ENCODE measurements at places on chromosomes 6 and 20. TPM values are rescaled to one million over a fixed set of nuclear protein-coding genes. Genes with fewer than 3 reads are reported as not detected.
A peak's percentile ranks its signal among the peaks of the same experiment; 100 is the strongest.

DNA sequence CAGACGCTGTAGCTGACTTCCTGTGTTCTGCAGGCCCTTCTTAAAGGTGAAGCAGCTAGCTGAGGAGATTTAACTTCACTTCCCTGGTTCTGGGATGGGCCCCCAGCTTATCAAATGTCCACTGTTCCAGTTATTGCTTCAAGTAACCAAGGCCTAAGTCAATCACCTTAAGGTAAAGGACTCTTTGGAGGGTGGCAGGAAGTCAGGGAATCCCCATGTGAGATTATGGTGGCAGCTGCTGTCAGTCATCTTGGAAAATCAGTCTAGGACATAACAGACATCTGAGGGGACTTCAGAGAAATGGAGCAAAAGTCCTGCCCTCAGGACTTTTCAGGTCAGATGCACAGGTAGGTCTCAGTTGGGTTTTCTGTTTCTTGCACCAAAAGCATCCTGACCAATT, 3.8 kb downstream of the ELOVL5 start:
- H3K36me3 ChIP-seq = peaks cover 5% of the 10 kb centered on the region
- peaks cover 15% of the 10 kb centered on the region for H3K4me1 ChIP-seq
- no peak overlapping the region for H3K27ac ChIP-seq

The GRIK2 gene
- polyA plus RNA-seq = not detected

DNA sequence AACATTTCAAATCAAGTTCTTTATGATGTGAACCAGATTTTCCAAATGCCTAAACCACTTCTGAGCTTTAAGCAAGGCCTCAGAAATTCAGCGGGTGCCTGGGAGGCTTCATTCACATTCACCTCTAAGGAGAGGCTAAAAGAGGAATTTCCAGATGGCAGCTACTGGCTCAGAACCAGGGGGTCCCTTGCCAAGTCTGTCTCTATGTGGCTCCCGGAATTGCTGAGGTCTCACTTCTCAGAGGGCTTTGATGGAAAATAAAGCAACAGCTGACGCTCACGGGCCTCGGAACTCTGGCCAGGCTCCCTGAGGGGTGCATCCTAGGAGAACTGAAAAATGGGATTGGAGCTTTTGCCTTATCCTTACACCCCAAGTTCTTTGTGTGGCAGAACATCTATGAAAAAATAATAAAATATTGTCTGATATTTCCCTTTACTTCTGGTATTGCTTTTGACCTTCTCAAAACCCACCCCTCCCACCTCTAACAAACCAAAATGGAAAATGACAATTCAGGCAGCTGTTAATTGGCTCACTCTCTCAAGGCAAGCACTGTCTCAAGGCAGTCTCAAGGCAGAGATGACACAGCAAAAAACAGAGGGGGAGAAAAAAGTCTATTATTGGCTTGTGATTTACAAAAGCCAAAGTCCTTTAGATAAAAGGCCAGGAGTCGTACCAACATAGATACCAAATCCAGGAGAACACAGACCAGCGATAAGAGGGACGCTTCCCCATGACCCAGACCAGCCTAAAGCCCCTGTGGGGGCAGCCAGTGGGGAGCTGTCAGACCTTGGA, 21.8 kb upstream of the LRRN4 start:
- no peaks in the 10 kb centered on the region for H3K36me3 ChIP-seq
- H3K27ac ChIP-seq = no peak overlapping the region
- H3K4me1 ChIP-seq = no peaks in the 10 kb centered on the region
- H3K27me3 ChIP-seq = no peaks in the 10 kb centered on the region
- no peak for DNase-seq

The RAB44 gene
- polyA plus RNA-seq = 17.1 TPM

The KCNK5 gene
- polyA plus RNA-seq = 0.04 TPM

GRCh38 chr6:109795994-109796555, 105.0 kb downstream of the FIG4 start:
- H3K27ac ChIP-seq = no peak overlapping the region
- H3K4me3 ChIP-seq = no peak overlapping the region
- no peaks in the 10 kb centered on the region for H3K27me3 ChIP-seq
- H3K36me3 ChIP-seq = peaks cover 91% of the 10 kb centered on the region

The WFDC12 gene
- not detected for polyA plus RNA-seq

DNA sequence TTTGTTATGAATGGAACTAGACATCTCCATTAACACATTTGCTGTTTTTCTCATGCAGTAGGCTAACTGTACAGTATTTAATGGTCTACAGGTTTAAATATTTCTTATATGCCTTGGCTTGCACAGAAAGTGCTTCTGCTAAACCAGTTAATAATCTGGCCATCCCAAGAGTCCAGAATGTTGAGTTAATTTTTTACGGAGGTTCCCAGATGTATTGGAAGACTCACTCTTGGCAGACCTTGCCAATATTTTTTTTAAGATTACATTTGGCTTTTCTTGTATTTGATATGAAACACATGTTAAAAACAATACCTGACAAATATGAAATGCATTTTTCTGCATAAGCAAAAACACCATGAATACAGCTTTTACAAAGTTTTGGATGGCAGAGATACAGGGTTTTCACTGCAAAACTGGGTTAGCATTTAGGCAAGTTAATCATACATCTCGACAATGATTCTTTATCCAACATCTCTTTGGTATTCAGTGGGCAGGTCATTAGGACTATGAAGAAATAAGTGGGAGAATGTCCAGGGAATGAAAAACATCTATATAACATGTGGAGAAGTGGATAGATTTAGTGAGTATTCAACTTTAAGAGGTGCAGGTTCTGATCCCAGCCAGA, 94.0 kb downstream of the SGK1 start:
- H3K4me1 ChIP-seq = peaks cover 9% of the 10 kb centered on the region
- no peak for DNase-seq
- H3K36me3 ChIP-seq = no peaks in the 10 kb centered on the region

DNA sequence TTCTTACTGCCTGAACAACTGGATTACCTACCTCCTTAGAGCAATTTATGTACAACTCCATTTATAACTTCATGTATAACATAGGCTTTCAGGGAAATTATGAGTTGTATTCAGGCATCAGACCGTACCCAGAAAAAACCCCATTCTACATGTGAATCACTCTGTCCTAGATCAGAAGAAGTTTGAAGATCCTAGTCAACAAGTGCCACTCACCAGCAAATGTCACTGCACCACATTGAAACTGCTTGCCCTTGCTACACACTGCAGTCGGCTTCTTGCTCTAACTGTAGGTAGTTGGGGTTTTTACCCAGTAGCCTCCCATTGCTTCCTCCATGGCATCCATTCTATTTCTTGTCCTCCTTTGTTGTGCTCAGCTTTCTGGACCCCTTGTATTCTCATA, 132.4 kb downstream of the DNAH8 start:
- H3K36me3 ChIP-seq = no peaks in the 10 kb centered on the region
- H3K27ac ChIP-seq = no peak overlapping the region
- no peak for DNase-seq
- H3K4me1 ChIP-seq = no peaks in the 10 kb centered on the region
- H3K4me3 ChIP-seq = no peak overlapping the region
- H3K27me3 ChIP-seq = peaks cover 4% of the 10 kb centered on the region

The CDH26 gene
- 1.2 TPM for polyA plus RNA-seq

DNA sequence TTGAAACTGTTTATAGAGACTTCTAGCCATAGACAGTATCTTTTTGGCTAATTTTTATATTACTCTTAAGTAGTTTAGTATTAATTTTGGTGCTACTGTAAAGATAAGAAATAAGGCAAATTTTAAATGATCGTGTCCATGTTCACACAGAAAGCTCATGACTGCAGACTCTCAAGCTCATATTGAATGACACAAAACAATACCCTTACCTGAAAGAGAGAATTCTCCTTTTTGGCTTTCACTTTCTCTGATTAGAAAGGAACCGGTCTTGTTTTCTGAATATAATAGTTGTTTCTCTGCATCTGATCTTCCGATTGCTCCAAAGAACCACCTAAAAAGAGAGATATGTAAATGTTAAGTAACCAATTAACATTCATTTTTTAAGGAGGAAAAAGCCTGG, 57.0 kb downstream of the FRK start:
- DNase-seq = no peak
- H3K4me3 ChIP-seq = no peak overlapping the region
- no peaks in the 10 kb centered on the region for H3K27me3 ChIP-seq
- no peak overlapping the region for H3K27ac ChIP-seq

- no peak overlapping the region for H3K4me3 ChIP-seq
- H3K36me3 ChIP-seq = no peaks in the 10 kb centered on the region
- H3K27me3 ChIP-seq = no peaks in the 10 kb centered on the region
Measured at GRCh38 chr6:104632588-104632987, 227.1 kb downstream of the HACE1 start.

DNA sequence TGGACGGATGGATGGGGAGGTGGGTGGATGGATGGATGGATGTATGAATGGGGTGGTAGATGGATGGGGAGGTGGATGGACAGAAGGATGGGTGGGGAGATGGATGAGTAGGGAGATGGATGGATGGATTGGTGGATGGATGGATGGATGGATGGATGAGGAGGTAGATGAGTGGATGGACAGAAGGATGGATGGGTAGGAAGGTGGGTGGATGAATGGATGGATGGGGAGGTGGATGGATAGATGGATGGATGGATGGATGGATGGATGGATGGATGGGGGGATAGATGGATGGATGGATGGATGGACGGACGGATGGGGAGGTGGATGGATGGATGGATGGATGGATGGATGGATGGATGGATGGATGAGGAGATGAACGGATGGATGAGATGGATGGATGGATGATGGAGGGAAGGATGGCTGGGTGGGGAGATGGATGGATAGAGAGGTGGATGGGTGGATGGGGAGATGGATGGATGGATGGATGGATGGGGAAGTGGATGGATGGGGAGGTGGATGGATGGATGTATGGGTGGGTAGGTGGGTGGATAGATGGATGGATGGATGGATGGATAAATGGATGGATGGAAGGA, 7.2 kb downstream of the EEF1A2 start:
- no peak for DNase-seq
- H3K4me1 ChIP-seq = peaks cover 4% of the 10 kb centered on the region
- no peak overlapping the region for H3K4me3 ChIP-seq
- no peaks in the 10 kb centered on the region for H3K36me3 ChIP-seq
- H3K27ac ChIP-seq = no peak overlapping the region

DNA sequence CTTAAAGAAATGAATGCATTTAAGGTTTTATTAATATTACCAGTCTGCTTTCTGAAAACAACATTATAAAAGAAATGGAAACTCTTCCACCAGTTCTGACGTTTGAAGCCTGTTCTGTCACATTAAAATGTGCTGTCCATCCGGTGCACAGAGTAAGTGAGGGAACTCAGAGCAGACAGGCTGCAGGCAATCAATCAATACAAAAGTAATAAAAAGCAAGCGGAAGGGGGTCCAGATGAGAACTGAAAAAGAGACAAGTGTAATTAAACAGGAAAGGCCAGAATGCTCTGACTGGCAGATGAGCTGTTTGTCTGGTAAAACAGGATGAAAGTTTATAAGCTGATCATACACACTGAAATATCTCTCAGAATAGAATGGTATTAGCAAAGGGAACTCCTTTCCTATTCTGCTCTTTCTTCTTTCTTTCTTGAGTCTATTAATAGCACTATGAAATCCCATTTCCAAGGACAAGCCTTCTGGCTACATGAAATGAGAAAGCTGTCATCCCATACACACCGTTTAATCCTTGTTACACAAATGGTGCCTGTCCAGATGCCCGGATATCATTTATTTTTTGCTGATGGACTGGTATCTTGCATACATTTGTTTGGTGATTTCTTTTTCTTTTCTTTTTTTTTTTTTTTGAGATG, 94.3 kb downstream of the RAMACL start:
- no peak overlapping the region for H3K27ac ChIP-seq
- H3K27me3 ChIP-seq = no peaks in the 10 kb centered on the region
- no peaks in the 10 kb centered on the region for H3K36me3 ChIP-seq
- H3K4me1 ChIP-seq = peaks cover 6% of the 10 kb centered on the region

GRCh38 chr6:44940367-44940766, 387.8 kb upstream of the RUNX2 start:
- H3K27ac ChIP-seq = no peak overlapping the region
- no peak for DNase-seq
- no peaks in the 10 kb centered on the region for H3K36me3 ChIP-seq

DNA sequence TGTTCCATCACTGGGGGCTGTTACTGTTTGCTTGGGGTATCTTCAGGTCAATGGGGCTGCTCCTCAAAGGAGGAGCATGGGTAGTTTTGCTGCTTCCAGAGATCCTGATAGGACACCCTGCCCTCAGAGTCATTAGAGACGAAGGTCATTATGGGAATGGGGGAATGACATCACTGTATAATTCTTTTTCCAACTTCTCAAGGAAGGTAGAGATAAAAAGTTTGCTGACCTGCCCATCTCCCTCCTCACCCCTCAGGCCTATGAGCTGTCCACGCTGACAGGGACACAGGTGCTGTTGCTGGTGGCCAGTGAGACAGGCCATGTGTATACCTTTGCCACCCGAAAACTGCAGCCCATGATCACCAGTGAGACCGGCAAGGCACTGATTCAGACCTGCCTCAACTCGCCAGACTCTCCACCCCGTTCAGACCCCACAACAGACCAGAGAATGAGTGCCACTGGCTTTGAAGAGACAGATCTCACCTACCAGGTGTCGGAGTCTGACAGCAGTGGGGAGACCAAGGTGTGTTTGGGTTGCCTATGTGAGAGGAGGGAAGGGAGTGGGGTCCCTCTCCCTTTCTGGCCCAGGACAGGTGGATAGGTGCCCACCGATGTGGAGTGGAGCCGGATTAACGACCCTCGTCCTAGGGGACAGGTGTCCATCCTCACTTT, 2.7 kb downstream of the SRF start:
- no peaks in the 10 kb centered on the region for H3K27me3 ChIP-seq
- peaks cover 21% of the 10 kb centered on the region for H3K36me3 ChIP-seq
- H3K27ac ChIP-seq = peak overlapping the region; percentile 54
- peak overlapping the region; percentile 91 for H3K4me3 ChIP-seq

The ECHDC1 gene
- 36.4 TPM for polyA plus RNA-seq

- no peaks in the 10 kb centered on the region for H3K27me3 ChIP-seq
- DNase-seq = no peak
- H3K36me3 ChIP-seq = no peaks in the 10 kb centered on the region
- H3K4me1 ChIP-seq = no peaks in the 10 kb centered on the region
Measured at GRCh38 chr6:107304421-107305025, 154.8 kb downstream of the PDSS2 start.

DNA sequence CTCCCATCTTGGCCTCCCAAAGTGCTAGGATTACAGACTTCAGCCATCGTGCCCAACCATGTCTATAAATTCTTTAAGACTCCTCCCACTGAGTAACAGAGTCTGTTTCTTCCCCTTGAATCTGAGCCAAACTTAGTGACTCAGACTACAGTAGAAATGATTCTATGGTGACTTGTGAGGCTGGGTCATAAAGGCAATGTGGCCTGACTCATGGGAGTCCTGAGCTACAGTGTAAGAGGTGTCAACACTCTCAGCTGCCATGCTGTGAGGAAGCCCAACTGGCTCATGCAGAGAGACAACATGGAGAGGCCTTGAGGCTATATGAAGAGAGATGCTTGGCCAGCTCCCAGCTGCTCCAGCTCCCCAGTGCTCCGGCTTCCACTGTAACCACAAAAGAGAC, 5.2 kb upstream of the NRSN2 start:
- no peaks in the 10 kb centered on the region for H3K27me3 ChIP-seq
- H3K4me1 ChIP-seq = peaks cover 6% of the 10 kb centered on the region
- no peak for DNase-seq
- no peak overlapping the region for H3K27ac ChIP-seq
- H3K4me3 ChIP-seq = no peak overlapping the region

The GSTA2 gene
- not detected for polyA plus RNA-seq

GRCh38 chr6:159151266-159151855, 17.8 kb upstream of the FNDC1 start:
- H3K4me1 ChIP-seq = peaks cover 6% of the 10 kb centered on the region
- no peak overlapping the region for H3K4me3 ChIP-seq
- H3K36me3 ChIP-seq = no peaks in the 10 kb centered on the region
- DNase-seq = peak; percentile 66
- no peak overlapping the region for H3K27ac ChIP-seq

The VPS52 gene
- 11.0 TPM for polyA plus RNA-seq

The C6orf15 gene
- not detected for polyA plus RNA-seq

The SLC25A27 gene
- polyA plus RNA-seq = 0.34 TPM

GRCh38 chr6:39441986-39442385, 119.5 kb upstream of the KCNK16 start:
- H3K4me1 ChIP-seq = no peaks in the 10 kb centered on the region
- no peaks in the 10 kb centered on the region for H3K36me3 ChIP-seq
- H3K4me3 ChIP-seq = no peak overlapping the region
- H3K27ac ChIP-seq = no peak overlapping the region
- no peak for DNase-seq
